Fibroblast of upper back skin (primary cell): ENCODE measurements at places on chromosomes 5 and 9.

GRCh38 chr5:37886242-37886905 is 46.5 kb upstream of the GDNF start:
- DNase-seq = peak; percentile 39

- DNase-seq = peak; percentile 62
These were observed 122.0 kb downstream of the GALNT10 start for GRCh38 chr5:154312576-154312975.

GRCh38 chr9:34378376-34379060 is 1.8 kb upstream of the MYORG start:
- no peak for DNase-seq

DNA sequence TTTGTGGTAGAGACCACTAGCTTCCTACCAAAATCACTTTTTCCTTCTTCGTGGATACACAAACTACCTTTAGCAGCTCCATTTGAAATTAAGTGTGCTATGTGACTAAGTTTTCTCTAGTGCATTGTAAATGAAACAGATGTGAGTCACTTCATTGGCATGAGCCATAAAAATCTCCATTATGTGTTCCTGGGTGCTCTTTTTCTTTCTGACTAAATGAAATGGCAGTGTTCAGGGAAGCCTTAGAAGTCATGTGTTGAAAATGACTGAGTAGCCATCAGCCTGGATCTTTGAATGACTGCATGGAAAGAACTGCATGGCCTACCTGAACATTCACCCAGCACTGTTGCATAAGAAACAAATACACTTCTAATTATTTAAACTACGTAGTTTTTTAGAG is 107.9 kb downstream of the NDUFAF2 start:
- peak; percentile 92 for DNase-seq

DNA sequence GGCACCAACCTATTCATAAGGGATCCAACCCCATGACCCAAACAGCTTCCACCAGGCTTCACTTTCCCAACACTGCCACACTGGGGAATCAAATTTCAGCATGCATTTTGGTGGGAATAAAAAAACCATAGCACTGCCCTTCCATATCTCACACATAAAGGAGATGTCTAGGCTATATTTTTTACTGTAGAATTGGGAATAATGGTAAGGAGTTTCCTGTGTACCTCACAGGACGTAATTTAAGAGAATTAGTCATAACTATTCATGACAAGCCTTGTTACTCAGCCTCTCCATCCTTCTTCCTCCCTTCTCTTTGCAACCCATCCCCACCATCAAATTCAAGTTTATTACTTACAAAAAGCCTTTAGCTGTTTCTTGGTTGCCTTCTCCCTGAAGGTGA is 352.1 kb downstream of the MLLT3 start:
- peak; percentile 16 for DNase-seq

DNA sequence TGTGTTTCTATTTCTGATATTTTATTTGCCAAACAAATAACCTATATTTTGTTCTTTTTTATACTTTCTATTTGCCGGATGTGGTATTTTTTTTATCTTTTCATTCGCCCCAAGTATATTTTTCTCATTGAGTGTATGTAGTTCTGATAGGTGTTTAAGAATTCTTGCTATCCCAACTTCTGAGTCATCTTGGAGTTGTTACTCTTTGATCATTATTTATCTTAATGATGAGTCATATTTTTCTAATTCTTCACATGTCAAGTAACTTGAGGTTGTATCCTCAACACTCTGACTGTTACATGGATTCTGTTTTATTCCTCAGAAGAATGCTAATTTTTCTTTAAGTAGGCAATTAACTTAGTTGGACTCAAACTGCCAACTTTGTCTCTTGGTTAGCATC is 498.1 kb downstream of the TLE1 start:
- no peak for DNase-seq

- DNase-seq = no peak
These were observed 45.3 kb downstream of the COL5A1 start for GRCh38 chr9:134686896-134687295.

DNA sequence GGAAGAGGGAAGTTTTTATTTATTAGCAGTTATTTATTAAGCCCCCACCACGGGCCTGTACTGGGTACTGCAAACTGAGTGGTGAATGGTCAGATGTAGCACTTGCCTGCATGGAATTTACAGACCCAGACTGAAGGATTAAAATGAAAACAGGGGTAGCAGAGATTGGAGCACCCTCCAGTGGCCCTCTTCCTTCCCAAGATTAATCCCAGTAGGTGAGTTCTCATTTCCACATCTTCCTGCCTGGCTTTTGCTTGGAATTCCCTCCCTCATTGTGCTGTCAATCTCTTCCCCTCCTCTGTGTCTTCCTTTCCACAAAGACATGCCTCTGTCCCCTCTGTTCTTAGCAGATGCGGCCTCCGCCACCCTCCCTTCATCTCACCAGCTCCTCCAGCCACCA is 39.2 kb downstream of the MVB12B start:
- no peak for DNase-seq
